ENCODE measurements at places on chromosomes 3 and 15.
A peak's percentile ranks its signal among the peaks of the same experiment; 100 is the strongest.

- DNase-seq = peak; percentile 52
These were observed 1.2 kb downstream of the PRICKLE2 start for GRCh38 chr3:64223791-64224745.

GRCh38 chr15:23924686-23925085 lies 237.6 kb upstream of the NDN start:
- DNase-seq = no peak

DNA sequence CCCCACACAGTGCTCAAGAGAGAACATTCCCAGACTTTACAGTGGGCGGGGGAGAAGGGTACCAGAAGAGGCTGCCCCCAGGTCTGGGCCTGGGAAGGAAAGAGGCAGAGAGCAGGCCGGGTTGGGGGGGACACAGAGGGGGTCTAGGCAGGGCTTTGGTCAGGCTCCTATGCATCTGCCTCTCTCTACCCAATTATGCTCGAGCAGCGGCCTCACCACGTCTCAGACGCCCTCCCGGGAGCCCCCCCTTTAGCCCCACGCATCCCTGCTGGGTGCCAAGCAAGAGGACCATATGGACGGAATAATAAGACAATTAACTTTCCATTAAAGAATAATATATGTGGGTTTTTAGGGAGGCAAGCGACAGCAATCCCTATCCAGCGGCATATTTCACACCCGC lies 32.8 kb downstream of the CACNA2D2 start:
- peak; percentile 35 for DNase-seq

- DNase-seq = peak; percentile 22
These were observed 44.9 kb upstream of the PLXNA1 start for GRCh38 chr3:126937973-126938372.

DNA sequence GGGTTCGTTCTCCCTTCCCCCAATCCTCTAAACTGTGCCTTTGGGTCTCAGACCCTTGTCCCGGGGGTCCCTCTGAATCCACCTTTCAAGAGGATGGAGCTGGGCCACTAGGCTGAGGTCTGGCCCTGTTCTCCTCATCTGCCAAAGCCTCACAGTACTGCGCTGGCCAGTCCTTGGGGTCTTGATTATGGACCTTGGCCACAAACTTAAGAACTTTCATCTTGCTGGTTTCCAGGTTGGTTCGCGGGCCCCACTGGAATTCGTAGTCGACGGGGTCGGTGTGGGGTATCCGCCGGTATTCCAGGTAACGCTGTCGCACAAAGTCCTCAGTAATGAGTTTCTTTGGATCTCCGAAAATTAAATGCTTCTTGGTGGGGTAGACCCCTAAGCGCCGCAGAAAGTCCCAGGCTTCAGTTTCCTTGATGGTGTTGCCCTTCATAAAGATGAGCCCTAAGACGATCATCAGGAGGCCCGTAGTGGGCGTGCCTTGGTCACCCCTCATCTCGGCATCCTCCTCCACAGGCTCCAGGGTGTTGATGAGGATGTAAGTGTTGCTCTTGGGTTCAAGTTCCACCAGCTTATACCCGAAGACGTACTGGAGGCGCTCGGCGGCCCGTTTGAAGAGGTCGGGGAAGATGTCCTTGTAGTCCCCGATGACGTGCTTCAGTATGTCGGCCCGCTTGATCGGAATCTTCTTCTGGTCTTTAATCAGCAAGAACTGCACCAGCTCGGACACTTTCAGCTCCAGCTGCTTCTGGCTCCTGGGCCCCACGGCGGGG lies 727 bp downstream of the NSMCE3 start:
- DNase-seq = peak; percentile 62

GRCh38 chr15:68555679-68556037 lies 23.1 kb upstream of the CORO2B start:
- no peak for DNase-seq

GRCh38 chr3:183537295-183537730 lies 18.2 kb downstream of the KLHL6 start:
- no peak for DNase-seq

All from lung (tissue), 17 donors.